ENCODE measurements at places on chromosomes 11 and 22.

GRCh38 chr11:59198726-59199125 lies 14.0 kb downstream of the MPEG1 start:
- no peak for DNase-seq

DNA sequence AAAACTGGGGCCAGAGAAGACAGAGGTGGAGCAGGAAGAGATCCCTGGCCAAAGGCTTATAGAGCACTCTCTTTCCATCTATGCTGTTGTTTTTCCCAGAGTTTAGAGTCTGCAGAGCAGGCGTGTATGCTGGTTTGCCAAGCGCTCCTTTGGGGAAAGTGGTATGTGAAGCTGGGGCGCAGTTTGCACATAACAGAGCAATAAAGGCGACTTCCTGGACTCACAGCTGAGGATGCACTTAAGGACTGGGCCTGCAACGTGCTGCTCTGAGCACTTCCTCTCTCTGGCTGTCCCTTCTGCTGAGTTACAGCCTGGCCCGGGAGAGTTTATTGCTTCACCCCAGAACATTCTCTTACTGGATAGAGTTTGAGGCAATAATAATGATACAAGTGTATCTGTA lies 41.7 kb downstream of the THAP12 start:
- DNase-seq: no peak

- DNase-seq: no peak
Observed at GRCh38 chr11:66011239-66011784, 496 bp upstream of the CST6 start.

DNA sequence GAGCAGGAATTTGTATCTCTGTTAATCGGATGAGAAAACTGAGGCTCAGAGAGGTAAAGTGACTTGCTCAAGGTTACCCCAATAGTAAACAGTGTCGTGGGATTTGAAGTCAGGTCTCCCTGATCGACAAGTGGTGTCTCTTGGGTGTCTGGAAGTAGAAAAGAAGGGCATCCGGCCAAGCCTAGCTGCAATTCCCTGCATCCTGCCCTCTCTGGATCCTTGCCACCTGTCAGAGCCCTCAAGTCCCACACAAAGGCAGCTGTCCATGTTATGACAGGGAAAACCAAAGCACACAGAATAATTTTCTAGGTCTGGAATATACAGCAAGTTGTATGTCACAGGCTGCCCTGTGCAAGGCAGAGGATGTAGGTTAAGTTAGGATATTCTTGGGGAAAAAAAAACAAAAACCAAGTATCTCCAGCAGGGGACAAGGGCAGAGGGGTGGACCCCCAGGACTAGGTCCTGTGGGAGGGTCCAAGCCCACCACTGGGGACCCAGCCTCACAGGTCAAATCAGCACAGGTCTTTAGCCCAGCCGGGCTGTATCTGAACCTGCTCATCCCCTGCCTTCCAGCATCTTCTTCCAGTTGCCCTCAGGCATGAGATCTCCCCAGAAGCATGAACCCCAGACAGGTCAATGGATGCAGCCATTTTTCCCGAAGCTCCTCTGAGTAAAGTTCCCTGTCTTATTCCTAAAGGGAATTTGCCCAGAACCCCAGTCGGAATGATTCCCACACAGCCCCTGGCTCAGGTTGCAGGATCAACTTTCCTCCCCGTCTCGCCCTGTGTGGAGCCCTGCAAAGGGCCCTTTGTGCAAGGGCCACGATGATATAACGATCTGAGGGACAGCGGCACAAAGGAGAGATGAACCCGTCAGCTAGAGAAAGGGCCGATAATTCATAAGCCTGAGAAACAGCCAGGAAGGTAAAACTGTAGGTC lies 15.0 kb downstream of the USH1C start:
- no peak for DNase-seq

DNA sequence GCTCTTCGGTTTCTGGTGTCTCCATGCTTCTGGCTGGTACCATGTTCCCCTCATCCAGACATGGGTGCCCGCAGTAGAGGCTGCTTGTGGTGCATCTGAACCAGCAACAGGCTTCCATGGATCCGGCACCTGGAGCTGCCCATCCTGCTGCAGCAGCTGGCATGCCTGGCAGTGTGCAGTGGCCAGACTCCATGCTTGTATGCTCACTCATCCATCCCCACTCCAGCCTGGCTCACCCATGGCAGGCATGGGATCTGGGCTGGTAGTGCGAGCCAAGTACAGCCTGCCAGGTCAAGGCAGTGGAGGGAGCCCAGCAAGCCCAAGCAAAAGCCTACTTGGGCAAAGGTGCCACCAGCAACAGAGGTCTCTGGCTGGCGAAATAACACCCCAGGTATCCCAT lies 6.2 kb upstream of the OR5W2 start:
- DNase-seq: no peak

DNA sequence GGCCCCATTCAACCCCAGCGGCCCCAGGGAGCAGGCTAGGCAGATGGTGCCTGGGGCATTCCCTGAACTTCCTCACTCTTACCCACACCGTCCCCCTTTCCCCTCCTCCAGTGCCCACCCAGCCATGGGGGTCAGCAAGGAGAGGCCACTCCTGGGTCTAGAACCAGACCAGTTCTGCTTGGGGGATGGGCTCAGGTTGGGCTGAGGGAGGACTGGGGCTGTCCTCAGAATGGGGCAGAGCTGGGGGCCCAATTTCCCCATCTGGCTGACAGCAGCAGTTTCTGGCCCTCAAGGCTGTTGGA lies 12.4 kb downstream of the SCYL1 start:
- no peak for DNase-seq

DNA sequence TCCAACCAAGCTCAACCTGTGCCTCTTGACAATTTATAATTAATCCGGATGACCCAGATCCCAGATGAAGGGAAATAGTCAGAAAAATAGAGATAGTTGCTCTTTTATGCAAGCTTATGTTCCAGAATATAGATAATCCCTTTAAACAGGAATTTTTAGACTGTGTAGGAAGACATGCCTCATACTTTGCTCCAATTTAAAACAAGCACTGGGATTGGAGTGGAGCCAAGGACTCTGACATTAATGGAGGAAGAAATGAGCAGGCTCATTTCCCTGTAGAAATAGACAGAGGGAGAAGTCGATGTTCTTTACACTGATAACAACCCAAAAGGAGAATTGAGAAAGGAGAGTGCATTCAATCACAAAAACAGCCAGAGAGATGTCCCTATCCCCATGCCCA lies 70.1 kb upstream of the LRRC55 start:
- no peak for DNase-seq
